Stimulated activated CD4-positive, alpha-beta T cell treated with anti-CD3 and anti-CD28 coated beads, TNF-alpha, amount 100 ng/mL, for 48 hours (primary cell): ENCODE measurements at places on chromosomes 3 and 15.

GRCh38 chr3:158330870-158331269, 221.0 kb downstream of the RSRC1 start:
- no peak for DNase-seq

DNA sequence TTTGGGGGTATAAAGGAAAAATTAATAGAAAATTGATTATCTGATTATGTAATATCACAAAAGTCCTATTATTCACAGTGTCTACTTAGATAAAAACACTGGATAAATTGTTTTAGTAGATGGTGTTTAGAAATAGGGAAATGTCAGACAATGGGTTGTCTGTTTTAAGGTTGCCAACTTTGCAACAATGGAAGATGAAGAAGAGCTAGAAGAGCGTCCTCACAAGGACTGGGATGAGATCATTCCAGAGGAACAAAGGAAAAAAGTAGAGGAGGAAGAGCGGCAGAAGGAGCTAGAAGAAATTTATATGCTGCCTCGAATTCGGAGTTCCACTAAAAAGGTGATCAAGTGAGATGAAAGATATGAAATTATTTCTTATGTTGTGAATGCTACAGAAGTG, 84.0 kb downstream of the CHD2 start:
- DNase-seq: no peak

- DNase-seq: no peak
Measured at GRCh38 chr3:187064210-187065115, 74.8 kb downstream of the RPL39L start.

DNA sequence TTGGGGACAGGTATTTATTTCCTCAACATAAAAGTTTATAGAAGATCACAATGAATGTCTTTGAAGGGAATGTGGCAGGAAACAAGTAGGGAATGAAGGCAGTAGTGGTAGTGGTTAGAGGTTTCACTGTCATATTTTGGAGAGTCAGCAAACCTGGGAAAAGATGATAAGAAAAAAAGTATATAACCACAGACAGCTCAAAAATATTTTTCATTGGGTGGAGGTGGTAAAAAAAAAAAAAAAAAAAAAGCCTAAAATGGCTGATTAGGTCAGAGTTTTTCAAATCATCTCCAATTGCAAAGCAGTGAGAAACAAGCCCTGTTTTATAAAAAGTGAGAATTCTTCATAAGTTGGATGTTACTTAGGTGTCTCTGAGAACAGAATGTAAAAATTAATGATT, 400.0 kb downstream of the LSAMP start:
- DNase-seq: no peak

- no peak for DNase-seq
Measured at GRCh38 chr15:78734451-78735064, 76.7 kb downstream of the ADAMTS7 start.

DNA sequence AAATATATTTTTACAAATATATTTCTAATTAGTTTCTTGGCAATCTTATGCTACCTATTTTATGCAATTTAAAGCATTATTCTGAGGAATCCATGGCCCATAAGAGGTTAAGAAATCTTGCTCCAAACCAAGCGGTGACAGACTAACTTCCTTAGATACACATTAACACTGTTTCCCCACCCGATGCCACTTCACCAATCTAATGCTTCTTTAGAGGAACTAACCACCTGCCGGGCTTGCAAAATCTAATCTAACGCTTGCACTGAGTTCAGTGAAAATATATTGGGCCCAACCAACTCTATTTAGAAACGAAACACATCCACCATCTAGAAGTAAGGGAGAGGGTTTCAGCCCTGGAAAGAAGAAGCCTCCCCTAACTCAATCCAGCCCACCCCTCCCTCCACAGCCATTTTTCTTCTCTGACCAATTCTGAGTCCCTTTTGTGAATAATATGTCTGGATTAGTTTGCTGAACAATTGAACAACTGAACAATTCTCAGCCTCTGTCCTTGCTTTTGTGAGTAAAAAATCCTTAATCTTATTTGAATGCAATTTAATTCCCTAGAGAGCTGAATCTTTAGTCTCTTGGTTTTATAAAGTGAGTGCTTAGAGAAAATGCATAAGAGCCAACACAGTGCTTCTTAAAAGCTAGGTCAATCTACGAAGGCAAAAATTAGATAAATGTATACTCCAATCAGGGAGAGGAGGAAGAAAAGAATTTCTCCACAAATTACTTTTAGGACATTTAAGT, 150.4 kb upstream of the ADAMTS9 start:
- DNase-seq: no peak

- no peak for DNase-seq
Measured at GRCh38 chr3:17122758-17123157, 238.0 kb downstream of the PLCL2 start.

GRCh38 chr15:25671132-25671531, 192.0 kb downstream of the ATP10A start:
- no peak for DNase-seq

DNA sequence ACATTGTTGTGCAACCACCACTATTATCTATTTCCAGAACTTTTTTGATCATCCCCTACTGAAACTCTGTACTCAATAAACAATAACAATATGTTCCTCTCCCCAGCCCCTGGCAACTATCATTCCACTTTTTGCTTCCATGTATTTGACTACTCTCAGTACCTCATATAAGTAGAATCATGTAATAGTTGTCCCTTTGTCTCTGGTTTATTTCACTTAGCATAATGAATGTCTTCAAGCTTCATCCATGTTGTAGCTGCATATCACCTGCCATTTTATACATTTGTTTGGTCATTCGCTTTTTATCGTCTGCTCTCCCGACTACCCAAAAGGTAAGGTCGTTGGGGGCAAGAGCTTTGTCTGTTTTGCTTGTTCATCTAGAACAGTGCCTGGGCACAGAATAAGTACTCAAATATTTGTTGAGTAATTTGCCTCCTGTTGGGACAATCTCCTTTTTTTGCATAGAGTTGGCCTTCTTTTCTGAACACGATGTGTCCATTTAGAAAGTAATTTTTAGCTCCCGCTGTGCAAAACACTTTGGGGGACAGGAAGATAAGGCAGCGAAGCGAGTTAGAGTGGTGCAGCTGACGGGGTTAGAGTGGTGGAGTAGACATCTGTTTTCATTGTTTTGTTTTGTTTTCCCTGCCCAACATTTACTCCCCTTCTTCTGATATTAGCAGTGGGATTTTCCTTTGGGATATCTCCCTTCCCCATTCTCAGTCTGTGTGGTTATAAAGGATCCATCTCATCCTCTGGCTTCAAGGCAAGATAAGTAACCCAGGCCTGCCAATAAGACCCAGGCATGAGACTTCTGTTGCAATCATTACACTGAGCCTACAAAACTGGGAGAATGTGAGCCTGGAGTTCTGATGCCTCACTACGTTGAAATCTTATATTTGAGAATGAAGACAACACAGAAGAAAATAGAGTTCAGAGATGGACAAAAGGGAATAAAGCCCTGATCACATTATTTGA, 83.4 kb upstream of the RNU6-1 start:
- no peak for DNase-seq

DNA sequence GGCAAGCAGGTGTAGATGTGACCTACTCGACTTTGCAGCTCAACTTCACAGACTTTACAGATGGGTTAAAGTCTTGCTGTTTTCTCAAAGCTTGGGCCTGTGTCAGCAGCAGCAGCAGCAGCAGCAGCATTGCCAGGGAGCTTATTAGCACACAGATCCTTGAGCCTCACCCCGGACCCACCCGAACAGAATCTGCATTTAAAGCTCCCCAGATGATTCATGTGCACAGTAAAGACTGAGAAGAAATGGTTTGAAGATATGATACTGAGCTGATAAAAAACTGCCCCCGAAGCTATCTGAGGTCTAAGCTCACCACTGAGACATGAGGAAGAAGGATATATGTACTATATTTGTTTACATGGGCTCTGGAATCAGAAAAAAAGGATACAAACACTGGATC, 231.7 kb downstream of the ARPP21 start:
- no peak for DNase-seq

DNA sequence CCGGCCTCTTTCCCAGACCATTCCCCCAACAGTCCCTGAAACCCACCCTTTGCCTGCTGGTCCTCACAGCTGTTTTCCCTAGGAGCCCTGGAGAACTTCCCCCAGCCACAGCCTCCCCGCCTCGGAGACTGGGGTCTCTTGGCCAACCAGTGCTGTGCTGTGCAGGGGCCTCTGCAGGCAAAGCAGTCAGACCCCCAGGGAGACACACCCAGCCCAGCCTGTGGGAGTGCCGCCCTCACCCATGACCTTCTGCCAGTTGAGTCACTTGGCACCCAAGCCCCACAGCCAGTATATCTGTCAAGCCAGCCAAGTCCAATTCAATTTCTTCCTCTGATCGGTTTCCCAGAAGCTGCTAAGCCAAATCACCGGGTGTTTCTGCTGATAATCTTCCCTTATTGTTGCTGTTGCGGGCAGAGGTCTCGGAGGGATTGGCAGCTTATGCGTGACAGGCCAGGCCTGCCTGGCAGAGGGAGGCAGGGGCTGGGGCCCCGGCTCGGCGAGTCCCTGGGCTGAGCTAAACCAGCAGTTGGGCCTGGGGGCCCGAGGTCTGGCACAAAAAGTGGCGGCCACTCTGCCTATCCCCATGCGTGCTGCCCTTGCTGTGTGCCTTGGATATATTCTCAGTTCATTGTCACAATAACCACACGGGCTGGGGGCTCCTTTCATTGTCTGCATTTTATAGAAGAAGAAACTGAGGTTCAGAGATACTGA, 65.6 kb upstream of the SLC6A1 start:
- DNase-seq: no peak

DNA sequence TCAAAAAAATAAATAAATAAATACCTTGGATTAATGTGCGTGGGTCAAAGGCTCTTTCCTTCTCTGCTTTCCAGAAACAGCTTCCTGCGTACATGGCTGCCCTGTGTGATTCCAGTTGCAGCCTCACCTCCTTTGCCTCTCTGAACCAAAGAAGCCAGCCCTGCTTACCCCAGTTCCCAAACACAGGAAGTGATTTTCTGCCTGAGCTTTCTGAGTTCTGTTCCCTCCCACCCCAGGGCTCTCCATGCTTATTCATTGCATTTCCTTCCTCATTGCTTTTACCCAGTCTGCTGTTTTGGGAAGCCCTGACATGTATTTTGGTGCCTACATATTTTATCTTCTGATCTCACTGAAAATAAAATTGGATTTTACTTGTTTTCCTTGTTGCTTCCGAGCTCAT, 15.4 kb downstream of the ZSCAN2 start:
- no peak for DNase-seq

DNA sequence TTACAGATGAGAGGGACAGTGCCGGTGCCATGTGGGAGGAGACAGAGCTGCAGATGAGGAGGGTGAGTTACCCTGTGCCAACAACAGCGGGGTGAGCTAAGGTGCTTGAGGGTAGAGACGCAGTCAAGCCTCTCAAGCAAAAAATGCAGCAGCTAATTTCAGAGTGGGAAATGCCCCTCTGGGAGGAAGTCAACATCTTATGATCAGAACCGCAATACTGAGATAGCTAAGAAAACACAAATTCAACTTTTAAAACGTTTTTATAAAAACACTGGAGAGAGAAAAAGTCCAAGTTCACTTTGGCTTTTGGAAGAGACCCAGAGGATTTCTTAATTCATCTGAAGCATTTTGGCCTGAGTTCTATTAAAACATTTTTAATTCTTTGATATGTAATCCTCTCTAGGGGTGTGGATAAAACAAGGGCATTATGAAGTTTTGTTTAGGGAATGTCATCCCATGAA, 319.2 kb downstream of the SLC9A9 start:
- no peak for DNase-seq

- DNase-seq: no peak
Measured at GRCh38 chr3:45965653-45966052, 22.4 kb downstream of the CXCR6 start.

- no peak for DNase-seq
Measured at GRCh38 chr15:33095641-33096040, 98.9 kb downstream of the FMN1 start.

GRCh38 chr3:151992326-151993041, 119.0 kb downstream of the SUCNR1 start:
- DNase-seq: no peak

DNA sequence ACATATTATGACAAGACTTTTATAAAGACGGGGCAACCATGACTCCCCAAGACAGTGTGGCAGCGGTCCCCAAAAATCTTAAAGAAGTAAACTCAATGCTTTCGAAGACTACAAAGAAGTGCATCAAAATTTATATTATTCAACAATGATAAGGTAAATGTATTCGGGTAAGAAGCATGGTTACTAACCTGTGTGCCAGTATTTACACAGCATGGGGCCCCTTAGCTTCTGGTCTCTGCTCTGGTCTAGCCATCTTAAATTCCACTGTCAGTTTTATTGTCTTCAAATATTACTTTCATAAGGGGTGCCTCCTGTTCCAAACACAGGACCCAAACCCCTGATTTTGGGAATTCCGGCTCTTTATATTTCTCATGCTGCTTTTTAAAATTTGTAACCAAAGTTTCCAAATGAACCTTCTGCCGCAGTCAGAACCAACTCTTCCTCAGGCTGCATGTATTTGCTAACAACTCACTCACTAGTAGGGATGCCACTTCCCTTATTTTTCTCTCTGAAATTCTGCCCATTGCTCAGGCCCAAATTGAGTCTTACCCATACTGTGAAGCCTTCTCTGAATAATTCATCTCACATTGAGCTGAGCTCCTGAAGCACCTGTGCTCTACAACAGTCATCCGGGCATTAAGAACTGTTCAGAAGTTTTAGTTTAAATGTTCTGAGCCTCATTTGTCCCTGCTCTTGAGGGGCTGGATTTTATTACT, 1.2 kb downstream of the TTC23 start:
- DNase-seq: no peak

- DNase-seq: no peak
Measured at GRCh38 chr3:152359385-152360248, 90.9 kb downstream of the MBNL1 start.

DNA sequence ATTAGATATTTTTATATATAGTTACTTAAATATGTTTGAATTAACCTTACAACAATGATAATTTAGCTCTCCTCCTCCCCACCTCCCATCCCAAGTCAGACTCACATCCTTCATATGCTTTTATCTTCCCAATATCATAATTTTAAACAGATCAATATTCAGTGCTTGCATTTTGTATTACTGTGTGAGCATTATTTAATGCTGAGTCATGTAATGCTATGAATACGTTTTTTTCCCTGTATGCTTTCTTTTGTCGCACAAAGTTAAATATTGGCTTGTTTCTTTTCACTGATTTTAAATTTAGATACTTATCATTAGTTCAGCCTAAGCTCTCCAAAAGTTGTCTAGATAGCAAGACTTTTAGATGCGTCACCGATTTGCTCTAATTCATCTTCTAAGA, 471.6 kb upstream of the SGO1 start:
- DNase-seq: no peak

DNA sequence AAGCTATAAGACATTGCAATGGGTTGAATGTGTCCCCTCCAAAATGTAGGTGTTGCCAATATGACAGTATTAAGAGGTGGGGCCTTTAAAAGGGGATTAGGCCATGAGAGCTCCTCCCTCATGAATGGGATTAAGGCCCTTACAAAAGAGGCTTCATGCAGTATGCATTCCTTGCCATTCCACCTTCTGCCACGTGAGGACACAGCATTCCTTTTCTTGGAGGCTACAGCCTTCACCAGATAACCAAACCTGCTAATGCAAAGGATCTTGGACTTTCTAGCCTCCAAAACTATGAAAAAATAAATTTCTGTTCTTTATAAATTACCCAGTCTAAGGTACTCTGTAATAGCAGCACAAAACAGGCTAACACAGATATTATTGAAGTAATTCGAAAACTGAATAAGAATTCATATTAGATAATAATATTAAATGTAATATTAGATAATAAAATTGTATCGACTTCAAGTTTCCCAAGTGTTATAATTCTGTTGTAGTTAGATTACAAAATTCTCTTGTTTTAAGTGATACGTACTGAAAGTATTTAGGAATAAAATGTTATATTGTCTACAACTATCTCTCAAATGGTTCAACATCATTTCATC, 29.4 kb upstream of the ATP8B4 start:
- DNase-seq: no peak
